NCI-H146 (cell line): ENCODE measurements at places on chromosomes 16 and 17.

DNA sequence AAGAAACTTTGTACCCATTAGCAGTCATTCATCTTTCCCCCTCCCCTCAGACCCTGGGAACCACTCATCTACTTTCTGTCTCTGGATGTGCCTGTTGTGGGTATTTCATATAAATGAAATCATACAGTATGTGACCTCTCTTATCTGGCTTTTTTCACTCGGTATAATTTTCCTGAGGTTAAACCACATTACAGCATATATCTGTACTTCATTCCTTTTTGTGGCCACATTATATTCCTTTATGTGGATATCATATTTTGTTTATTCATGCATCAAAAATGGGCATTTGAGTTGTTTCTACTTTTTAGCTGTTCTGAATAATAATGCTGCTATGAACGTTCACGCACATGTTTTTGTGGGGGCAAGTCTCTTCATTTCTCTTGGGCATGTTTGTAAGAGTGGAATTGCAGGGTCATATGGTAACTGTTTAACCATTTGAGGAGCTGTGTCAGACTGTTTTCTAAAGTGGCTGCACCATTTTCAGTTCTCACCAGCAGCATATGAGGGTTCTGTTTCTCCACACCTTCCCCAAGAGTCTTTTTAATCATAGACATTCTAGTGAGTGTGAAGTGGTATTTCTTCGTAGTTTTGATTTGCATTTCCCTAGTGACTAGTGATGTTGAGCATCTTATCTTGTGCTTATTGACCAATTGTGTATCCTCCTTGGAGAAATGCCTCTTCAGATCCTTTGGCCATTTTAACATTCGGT is 3.8 kb downstream of the SNX29 start:
- no peak for DNase-seq

GRCh38 chr16:1647856-1648255 is 30.2 kb upstream of the JPT2 start:
- no peak for DNase-seq

DNA sequence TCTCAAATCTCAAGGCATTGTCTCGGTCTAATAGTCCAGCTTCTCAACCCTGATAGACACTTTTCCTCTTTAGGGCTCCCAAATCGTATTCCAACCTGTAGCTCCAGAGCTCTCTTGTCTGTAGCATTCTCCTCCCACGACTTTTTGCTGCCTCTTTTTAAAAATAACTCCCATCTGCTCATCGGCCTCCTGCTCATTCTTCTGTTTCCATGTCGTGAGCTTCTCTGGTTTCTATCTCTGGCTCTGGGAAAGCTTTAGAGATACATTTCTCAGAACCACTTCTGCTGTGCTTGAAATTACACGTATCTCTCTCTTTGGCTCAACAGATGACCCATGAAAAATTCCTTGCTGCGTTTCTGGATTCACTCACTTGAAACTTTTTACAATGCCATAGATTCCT is 609.6 kb upstream of the C16orf82 start:
- DNase-seq, result no peak

DNA sequence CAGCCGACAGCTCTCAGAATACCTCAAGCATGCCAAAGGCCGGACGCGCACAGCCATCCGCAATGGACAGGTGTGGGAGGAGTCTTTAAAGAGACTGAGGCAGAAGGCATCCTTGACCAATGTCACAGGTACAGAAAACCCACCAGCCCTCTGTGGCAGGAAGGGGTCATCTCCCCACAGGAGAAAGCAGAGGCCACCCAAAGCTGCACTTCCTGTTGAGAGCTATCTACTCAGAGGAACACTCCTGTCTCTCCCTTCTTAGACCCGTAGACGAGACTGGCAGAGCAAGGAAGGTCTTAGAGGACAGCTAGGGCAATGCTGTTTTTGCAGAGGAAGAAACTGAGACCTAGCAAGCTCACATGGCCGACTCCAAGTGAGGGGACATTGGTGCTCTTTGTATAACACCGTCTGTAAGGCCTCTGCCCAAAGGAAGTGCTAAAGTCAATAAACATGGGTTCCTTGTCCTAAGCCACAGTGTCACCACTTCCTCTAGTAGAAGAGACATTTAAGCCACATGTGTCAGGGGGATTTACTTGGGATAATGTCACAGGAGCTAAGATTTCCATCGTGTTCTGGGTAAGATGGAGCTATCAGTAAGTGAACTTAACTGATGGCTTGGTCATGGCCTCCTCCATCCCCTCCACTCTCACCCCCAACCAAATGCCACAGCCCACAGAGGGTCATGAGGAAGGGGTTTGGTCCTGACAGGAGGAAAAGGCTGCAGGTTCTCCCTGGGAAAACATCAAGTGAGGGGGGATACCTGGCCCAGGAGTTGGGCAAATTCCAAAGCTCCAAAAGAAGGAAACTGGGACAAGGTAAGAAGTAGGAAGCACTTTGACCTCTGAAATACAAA is 9.4 kb downstream of the LPO start:
- DNase-seq, result no peak

DNA sequence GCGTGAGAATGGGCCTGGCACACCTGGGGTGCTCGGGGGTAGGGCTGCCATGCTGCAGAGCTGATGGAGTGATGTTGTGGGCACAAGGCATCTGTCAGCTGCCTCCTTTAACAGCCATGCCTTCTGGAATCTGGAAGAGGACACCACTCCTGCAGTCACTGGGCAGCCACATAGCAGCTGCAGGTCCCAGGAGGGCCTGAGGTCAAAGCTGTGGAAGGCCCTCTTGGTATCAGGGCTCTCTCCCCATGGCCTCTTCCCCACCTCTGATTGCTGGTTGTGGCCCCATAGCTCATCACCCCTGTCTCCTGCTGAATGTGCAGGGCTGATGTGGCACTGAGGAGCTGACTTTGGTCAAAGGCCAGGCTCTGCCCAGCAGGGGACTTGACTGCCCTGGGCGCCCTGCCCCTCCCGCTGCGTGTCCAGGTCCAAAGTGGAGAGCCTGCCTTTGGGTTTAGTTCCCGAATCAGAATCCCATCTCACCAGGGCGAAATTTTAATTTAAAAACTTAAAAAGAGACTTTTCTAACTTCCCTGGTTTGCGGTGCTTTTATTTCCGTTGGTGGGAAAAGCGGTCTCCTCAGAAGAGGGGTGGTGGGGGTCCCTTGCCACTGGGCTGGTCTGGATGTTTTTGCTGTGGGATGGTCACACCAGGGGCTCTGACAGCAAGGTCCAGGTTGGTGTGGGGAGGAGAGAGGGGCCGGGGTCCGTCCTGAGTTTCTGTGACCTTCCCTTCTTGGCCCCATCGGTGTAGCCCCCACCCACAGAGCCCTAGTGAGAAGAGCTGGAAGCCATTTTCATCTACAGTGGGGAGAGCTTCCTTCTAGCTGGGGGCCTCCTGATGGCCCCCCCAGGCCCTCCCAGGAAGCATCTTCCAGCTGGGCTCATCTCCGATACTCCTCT is 5.9 kb downstream of the UBALD2 start:
- DNase-seq, result no peak

GRCh38 chr16:2809149-2809760 is 7.8 kb upstream of the PRSS21 start:
- no peak for DNase-seq

DNA sequence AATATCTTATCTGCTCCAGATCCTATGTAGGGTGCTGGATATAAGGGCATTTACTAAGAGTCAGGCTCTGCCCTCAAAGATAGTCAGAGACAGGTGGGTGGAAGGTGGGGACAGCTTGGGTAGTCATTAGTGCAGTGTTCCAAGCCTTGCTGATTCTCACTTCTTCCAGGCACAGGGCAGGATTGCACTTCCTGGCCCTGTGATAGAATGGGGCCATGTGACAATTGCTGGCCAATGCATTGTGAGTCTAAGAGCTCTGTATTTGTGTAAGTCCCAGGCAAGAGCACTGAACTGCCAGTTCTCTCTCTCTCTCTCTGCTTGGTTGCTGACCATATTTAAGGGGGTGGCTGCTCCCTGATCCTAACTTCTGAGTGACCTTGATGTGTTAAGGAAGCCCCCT is 112.1 kb downstream of the C16orf78 start:
- no peak for DNase-seq

GRCh38 chr17:75124819-75125162 is 6.8 kb downstream of the NT5C start:
- no peak for DNase-seq

DNA sequence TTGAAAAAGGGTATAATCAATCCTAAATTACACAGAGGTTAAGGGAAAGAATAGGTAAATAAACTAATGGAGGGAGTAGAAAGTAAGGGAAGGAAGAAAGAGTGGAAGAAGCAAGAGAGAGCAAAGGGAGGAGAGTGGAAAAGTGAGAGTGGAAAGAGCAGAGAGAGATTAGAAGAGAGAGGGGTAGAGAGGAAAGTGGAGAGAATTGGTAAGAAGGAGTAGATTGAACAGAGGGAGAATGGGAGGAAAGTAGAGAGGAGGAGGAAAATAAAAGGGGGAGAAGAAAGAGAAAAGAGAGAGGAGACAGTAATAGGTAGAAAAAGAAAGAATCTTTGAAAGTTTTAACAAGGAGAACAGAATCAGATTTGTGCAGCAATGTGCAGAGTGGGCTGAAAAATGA is 24.9 kb downstream of the TERB1 start:
- DNase-seq, result no peak

- no peak for DNase-seq
Measured at GRCh38 chr16:6496996-6497395, 835.6 kb upstream of the RBFOX1 start.

- peak; percentile 12 for DNase-seq
Measured at GRCh38 chr16:15682105-15682570, 32.1 kb downstream of the NDE1 start.

GRCh38 chr17:81035521-81036196 is 708 bp downstream of the BAIAP2 start:
- DNase-seq, result peak; percentile 40

DNA sequence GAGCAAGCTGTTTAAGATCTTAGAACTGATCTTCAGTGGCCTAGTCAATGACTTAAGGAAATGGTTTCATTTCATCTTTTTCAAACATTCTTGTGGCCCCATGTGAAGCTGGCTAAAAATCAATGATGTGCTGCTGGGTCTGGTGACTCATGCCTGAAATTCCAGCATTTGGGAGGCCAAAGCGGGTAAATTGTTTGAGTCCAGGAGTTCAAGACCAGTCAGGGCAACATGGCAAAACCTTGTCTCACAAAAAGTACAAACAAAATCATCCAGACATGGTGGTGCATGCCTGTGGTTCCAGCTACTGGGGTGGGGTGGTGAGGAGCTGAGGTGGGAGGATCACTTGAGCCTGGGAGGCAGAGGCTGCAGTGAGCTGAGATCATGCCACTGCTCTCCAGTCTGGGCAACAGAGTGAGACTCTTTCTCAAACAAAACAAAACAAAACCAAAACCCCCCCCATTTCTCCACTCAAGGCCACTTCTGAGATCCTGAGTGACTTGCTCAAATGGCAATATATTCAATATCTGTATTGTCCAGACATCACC is 17.4 kb upstream of the COL1A1 start:
- DNase-seq, result no peak

- DNase-seq, result no peak
Measured at GRCh38 chr17:8116776-8117175, 1.5 kb downstream of the ALOXE3 start.

DNA sequence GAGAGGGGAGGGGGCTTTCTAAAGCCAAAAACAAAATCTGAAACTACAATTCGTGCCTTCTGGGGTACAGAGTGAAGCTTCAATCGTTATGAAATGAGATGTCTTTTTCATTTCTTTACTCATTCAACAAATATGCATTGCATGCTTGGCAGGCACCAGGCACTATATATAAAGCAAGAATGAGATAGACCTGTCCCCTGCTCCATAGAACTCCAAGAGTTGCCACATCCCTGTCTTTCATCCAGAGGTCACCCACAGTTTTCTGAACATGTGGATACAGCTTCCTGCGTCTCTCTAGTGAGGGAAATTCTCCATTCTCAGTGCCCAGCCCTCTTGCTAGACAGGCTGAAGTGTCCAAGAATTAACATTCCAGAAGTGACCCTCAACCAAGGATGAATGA is 343.2 kb upstream of the MAF start:
- DNase-seq, result no peak

DNA sequence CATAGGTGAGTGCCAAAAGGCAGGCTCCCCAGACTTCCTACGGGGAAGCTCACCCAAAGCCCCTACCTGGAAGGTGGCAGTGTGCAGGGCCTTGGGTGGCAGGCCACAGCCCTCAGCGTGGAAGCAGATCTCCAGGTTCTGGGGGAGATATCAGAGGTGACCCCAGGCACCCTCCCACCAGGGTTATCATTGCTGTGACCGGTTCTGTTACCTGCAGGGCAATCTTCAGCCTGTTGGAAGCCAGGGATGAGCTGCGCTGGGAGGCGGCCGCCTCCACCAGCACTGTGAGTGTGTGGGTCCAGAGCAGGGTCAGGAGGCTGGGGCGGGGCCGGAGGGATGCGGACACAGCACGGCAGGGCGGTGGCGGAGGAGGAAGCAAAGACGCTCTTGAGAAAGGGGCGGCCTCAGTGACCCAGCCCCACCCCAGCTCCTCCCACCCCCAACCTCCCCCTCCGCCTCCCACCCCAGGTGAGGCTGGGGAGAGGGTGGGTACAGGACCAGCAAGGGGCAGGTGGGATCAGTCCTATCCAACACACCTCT is 13.1 kb downstream of the UNC13D start:
- DNase-seq, result no peak

DNA sequence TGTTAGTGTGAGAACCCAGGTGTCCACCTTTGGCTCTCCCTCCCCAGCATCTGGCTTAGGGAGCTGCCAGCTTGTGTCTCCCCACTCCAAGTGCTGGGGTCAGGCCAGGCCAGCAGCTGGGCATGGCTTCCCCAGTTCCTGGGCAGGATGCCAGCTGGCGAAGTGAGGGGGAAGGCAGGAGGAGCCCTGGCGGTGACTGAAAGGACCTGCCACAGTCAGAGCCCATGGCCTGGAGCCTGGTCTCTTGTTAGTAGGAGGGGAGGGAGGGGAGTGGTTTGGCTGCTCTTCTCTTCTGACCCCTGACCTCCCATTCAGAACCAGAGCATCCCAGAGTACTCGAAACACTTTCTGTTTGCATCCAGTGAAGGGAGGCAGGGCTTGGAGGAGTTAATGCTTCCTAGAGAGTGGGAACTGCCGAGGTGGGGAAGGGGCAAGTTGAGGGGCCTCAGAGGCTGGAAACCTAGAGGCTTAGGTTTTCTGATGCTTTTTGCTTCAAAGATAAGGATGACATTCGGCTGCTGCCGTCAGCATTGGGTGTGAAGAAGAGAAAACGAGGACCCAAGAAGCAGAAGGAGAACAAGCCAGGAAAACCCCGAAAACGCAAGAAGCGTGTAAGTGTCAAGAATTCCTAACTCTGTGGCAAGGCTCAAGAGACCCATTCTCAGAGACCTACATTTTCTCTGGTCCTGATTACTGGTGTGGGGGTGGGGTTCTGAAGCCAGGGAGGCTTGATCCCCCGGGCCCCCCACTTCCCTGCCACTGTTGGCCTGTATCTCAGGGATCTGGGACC is 772 bp downstream of the CHD3 start:
- peak; percentile 93 for DNase-seq

DNA sequence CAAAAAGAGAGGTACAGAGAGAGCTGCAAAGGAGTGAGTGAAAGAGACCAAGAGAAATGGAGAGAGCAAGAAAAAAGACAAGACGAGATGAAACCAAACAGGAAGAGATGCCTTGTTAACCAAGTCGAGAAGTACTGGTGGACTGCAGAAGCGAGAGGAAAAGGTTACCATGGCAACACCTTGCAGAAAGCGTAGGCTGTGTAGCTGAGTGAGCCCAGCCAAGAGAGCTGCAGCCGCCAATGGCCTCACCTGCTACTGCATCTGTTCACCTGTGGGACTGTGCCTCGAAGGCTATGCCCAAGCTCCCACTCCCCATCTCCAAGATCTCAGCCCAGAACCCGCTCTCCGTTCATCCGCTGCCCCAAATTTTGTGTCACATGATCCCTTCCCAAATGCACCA is 161.3 kb downstream of the SLC39A11 start:
- DNase-seq, result peak; percentile 16
